ENCODE measurements at places on chromosomes 12 and 14.

DNA sequence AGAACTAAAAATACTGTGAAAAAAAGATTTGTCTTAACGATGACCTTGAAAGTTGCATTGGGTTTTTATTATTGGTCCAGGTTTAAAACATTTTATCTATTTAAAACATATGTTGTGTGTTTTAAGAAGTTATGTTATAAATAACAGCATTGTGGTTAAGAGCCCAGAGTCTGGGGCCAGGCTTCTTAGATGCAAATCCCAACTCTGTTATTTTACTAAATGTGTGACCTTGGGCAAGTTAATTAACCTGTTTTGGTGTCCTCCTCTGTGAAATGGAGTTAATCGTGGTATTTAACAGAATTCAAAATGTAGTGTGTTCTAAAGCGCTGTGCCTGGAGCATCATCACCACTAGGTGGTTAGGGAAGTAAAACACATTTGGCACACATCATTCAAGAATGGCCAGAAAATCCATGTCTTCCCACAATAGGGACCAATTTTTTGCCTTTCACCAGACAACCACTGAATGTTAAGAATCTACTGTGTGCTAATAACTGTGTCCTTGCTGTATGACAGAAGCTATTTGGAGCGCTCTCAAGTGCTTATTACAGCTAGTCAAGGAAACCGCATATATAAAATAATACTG, 133.3 kb downstream of the MON2 start:
- no peak for DNase-seq

GRCh38 chr12:104189915-104190555, 25.5 kb upstream of the TXNRD1 start:
- no peak for DNase-seq

- DNase-seq = peak; percentile 28
Measured at GRCh38 chr12:3203713-3204112, 126.5 kb downstream of the TSPAN9 start.

DNA sequence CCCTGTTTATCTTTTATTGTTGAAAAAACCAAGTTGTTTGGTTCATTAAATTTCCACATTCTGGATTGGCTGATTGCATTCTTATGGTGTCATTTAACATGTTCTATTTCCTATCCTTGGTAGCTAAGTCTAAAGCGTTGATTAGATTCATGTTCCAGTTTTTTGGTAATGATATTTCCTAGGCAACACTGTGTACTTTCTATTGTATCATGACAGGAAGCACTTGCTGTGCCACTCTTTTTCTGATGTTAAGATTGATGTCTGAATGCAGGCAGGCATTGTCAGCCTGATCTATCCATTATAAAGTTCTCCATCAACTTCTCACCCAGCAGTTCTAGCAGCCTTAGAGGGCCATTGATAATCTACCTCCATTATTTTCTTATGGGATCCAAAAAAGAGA, 91.1 kb upstream of the ARID2 start:
- DNase-seq = no peak

GRCh38 chr14:50229681-50230080, 1.7 kb downstream of the SOS2 start:
- no peak for DNase-seq

DNA sequence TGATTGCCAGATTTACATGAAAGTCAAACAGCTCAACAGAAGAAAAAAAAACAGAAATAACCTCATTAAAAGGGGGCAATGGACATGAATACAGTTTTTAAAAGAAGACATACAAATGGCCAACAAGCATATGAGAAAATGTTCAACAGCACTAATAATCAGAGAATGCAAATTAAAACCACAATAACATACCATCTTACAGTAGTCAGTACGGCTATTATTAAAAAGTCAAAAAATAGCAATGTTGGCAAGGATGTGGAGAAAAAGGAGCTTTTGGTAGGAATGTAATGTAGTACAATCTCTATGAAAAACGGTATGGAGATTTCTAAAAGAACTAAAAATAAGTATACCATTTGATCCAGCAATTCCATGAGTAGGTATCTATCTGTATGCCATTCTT, 272.1 kb downstream of the CEP128 start:
- no peak for DNase-seq

DNA sequence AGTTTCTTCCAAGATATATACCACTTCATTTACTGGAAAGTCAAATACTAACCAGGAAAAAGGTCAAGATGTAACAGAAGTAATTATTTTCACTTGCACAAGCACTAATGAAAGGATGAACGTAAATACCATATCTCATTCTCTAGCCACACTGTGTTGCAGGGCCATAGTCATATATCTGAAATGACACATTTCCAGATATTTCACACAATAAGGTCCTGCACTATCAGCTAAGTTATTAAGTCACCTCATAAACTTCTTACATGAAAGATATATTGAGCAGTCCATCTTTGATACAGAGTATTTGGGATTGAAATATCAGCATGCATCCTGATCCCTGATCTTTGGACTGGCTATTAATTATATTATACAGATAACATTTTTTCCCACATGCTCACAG, 783.3 kb upstream of the MGAT4C start:
- no peak for DNase-seq

GRCh38 chr14:28298156-28298555, 468.4 kb upstream of the FOXG1 start:
- DNase-seq = no peak

- DNase-seq = no peak
Measured at GRCh38 chr14:70654632-70655031, 12.9 kb downstream of the TTC9 start.

- no peak for DNase-seq
Measured at GRCh38 chr12:131693149-131693548, 17.7 kb upstream of the SFSWAP start.

- DNase-seq = no peak
Measured at GRCh38 chr12:68358532-68359485, 26.6 kb upstream of the MDM1 start.

DNA sequence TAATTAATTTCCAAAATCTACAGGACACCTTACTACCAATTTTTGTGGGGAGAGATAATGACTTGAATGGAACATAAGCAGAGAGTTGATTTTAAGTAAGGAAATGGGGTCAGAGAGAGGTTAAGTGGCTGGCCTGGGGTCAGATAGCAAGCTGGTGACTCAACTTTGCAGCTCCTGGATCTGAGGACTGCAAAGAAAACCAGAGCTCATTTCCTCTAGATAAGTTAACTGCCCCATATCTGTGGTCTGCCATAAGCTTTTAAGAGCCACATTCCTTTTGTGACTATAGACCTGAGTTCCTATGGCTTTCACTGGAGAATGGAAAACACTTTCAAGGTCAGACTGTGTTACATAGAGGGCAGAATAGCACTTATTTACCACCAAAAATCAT, 201.2 kb upstream of the PRICKLE1 start:
- no peak for DNase-seq

DNA sequence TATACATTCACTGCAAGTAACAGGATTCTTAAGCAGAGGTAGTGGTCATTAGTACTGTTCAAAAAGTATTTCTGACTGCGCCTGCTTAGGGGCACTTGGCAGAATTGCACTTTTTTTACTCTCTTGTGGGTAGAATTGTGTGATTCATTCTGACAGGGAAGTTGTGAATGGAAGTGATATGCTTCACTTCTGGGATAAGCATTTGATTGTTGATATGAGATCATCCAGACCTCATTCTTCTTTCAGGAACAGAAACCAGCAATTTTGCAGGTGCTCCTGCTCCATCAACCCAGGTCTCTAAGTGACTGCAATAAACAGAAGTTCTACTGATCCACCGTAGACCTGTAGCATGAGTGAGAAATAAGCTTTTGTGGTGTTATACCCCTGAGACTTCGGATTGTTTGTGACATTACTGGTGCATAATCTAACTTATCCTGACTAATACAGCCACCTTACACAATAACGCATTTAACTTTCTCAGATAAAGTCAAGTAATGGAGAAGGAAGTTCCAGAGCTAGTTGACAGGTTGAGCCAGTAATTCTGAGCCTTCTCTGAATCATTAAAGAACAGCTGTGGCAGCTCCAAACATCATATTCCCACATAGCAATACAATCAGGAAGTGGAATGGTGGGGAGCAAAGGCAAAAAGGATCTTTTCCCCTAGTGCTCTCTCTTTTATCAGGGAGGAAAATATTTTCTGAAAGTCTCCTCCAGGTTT, 387.9 kb downstream of the SYT1 start:
- DNase-seq = no peak
